ENCODE measurements at places on chromosomes 12 and 14.

- DNase-seq = no peak
These were observed 60.2 kb downstream of the CCDC88C start for GRCh38 chr14:91357272-91358024.

DNA sequence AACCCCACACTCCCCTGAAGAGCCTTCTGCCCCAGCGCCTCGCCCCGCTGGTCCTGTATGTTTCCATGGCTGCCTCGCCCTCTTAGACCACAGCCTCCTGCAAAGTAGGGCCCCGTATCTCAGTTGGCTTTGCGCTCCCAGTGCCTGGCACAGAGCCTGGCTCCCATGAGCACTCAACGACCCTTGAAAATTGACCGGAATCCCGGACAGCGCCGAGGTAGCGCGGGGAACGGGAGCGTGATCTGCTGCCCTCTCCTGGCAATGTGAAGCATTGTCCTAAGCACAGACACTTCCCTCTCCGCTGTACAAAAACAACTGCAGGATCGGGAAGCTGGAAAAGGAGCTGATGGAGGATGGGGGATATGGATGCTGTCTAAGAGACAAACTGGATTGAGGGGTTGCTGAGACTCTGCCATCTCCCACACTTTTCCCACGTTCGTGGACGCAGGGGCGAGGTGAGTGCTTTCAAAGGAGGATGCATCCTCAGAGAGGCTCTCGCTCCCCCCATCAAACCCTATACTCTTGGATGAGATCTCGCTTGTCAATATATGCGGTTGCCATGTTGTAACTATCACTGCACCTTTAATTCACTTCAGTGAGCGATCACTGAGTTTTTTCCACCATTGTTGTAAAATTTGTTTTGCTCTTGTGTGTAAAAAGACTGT is 10.7 kb upstream of the FKBP4 start:
- DNase-seq = peak; percentile 51

DNA sequence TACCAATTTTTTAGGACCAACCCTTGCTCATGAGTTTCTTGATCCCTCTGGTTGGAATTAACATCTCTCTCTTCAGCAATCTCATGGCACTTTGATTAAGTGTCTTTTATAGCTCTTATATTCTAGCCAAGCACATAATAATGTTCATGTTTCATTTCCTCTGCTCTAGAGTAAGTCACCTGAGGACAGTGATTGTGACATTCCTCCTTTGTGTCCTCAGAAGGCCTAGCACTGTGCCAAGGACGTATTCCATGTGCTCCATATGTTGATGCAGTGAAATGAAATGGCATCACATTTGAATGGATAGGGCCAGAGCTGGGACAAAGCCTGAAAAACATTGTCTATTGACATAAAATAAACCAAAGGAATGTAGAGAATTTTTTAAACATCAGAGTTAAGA is 322.8 kb upstream of the PRICKLE1 start:
- no peak for DNase-seq

DNA sequence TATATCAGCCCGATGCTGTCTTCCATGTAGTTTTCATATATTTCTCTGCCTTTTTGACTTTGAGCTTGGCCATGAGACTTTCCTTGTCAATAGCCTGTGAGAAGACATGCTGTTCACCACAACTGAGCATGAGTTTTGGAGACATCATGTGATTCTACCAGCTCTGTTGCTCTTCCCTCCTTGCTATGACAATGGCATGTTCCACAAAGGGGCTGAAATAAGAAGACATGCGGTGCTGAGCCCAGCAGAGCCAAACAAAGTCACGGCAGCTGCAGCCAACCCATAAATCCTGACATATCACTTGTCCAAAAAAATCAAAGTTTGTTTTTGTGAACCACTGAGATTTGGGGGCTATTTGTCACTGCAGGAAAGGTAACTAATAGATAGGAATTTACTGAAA is 343.4 kb upstream of the KITLG start:
- DNase-seq = no peak

- no peak for DNase-seq
These were observed 9.9 kb upstream of the CCT2 start for GRCh38 chr12:69575346-69575745.

- DNase-seq = no peak
These were observed 8.6 kb upstream of the ADSS1 start for GRCh38 chr14:104715416-104715815.

DNA sequence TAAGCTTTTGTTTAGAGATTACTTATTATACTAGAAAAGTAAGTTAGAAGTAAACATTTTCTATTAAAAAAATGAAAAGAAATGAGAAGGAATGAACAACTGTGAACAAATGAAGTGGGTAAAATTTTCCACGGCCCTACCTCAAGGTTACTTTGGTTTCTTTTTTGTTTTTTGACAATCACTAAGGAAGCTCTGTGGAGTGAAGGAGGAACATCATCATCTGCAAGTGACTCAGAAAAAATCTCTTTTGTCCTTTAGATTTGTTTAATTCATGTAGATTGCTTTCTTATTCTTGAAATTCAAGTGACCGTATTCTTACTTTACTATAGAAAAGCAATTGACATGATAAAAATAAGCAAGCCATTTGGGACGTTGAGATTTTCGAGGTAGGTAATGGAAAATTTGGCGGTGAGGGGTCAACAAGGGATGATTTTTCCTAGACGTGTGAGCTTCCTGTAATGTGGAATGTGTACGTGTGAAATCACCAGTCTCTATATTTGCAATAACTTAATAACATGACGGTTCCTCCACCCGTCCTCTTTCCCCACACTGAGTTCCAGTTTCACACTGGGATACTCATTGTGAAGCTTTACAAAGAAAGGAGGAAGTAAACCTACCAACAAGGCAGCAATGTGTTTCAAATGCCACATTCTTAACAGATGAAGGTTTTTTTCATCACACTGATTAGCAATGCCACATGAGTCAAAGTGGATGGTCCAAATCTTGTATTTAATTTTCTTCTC is 62.3 kb upstream of the EGLN3 start:
- no peak for DNase-seq

Measured in NCI-H146 (cell line).